ENCODE measurements at places on chromosomes 6 and 20.

GRCh38 chr6:5606546-5606945 is 345.2 kb downstream of the FARS2 start:
- DNase-seq: no peak

DNA sequence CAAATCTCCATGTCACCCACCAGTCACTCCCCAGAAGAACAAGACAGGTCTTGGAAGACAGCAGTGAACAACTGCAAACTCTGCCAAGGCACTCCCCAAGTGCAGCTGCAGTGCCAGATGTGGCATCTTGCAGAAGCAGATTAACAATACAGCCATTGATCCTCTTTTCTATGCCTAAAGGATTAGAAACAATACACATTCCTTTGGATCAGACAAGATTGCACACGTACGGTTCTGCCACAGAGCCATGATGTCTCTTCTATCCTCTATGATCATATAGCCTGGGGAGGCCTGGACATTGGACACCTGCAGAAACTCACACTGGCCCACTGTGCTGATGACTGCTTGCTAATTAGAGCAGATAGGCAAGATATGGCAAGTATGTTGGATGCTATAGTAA is 155.9 kb downstream of the MYLK4 start:
- no peak for DNase-seq

- DNase-seq: no peak
These were observed 547.2 kb downstream of the CD83 start for GRCh38 chr6:14664621-14665315.

DNA sequence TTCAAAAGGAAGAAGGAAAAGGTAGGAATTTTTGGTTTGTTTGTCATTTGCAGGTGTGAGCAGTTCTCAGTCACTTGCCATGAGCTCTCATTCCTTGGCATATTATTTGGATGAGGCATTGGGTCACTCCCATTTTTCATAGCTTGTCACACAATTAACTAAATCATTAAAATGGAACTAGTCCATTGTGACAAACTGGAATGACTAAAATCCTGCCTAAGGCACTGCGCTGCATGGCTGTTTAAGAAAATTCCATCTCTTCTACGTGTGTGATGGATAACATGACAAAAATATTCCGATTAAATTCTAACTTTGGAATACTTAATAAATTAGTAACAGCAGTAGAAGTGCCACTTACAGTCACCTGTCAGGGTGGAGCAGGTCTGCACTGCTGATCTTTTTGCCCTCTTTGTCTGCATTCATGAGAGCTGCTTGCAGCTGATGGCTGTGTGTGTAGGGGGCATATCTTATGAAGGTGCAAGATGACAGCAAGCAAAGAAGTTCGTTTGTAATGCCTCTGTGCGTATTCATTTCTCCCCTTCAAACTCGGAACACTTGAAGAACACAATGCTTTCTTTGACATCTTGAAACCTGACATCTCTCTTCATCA is 1292.6 kb upstream of the MAP3K7 start:
- DNase-seq: no peak

DNA sequence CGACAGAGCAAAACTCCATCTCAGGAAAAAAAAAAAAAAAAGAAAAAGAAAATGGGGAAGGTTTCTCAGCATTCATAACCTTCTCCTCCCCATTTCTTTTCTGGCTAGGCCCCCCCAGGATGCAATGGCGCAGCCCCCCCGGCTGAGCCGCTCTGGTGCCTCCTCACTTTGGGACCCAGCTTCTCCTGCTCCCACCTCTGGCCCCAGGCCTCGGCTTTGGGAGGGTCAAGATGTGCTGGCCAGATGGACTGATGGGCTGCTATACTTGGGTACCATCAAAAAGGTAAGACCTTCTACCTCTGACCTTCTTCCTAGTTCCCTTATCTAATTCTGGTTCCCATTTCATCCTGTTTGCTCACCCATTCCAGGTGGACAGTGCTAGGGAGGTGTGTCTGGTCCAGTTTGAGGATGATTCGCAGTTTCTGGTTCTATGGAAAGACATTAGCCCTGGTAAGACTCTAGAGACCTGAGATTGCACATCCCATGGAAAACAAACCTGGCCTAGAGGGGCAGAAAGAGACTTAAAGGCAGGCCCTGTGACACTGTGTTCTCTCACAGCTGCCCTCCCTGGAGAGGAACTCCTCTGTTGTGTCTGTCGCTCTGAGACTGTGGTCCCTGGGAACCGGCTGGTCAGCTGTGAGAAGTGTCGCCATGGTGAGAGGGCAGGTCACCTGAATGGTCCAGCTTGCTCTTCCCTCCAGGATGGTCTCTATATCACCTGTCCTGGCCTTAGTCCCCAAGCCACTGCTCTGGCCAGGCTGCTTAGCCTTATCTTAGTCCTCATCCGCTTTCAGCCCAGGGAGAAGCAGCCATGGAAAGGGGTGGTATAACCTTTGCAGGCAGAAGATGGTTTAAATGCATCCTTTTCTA is 1.6 kb downstream of the PHF1 start:
- DNase-seq: no peak

DNA sequence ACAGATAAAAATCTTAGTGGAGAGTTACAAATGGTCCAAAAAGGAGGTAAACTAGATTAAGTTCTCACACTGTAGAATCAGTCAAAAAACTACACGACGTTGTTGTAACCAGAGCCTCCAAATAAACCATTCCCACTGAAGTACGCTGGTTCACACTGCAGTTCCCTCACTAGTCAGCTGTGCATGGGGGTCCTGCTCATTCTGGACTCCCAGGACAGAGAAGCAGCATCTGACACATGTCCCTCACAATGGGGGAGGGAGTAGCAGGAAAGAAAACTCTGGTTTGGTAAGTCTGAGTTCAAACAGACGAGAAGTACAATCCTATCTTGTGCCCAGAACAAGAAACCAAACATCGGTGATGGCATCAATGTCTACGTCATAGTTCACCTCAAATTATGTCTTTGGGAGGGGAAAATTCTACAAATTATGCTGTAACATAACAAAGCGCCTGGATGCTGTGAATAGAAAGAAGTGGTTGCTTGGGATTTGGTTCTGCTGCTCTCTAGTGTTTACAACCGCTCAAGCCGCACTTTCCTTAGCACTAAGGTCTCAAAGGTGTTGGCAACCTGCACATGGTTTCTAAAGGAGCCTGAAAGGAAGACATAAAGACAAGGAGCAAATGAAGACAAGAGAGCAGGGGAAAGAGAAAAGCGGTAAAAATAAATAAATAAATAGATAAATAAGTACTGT is 208.0 kb downstream of the GMDS start:
- no peak for DNase-seq

- no peak for DNase-seq
These were observed 201.1 kb downstream of the SAMD5 start for GRCh38 chr6:147709396-147710272.

GRCh38 chr20:1870792-1871550 is 24.2 kb upstream of the SIRPA start:
- no peak for DNase-seq

GRCh38 chr20:48448666-48449600 is 378.9 kb downstream of the PREX1 start:
- no peak for DNase-seq

Data from posterior vena cava (tissue), 2 donors.